ENCODE measurements at places on chromosomes 12 and 14.

DNA sequence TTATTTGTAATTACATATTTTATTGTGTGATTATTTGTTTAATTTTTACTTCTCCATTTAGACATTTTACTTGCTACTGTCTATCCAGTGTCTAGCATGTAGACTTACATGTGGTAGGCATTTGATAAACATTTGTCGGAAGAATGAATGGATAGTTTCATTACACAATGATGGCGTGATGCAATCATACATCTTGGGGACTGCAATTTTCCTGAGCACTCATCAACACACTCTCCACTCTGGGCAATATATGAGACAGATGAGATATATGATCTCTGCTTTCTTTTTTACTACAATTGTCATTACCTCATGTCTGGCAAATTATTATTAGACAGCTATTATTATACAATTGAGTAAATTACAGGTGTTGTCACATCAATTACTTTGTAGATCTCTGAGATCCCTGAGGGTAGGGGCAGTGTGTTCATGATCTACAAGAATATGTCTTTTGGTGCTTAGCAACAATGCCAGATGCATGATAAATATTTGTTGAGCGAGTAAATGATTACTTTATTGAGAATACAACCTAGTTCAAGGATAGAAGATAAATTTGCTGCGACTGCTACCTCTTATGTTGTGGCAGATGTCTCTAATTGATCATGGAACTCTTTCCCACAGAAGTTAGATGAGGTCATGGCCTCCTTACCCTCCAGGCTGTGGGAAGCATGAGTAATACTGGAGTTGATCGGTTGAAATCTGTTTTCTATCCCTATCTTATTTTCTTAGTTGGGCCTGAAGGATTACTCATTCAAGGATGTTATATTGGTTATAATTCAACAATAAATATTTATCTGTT lies 416.0 kb downstream of the LRIG3 start:
- no peak for DNase-seq

GRCh38 chr14:67517083-67517482 lies 16.0 kb upstream of the PLEKHH1 start:
- no peak for DNase-seq

DNA sequence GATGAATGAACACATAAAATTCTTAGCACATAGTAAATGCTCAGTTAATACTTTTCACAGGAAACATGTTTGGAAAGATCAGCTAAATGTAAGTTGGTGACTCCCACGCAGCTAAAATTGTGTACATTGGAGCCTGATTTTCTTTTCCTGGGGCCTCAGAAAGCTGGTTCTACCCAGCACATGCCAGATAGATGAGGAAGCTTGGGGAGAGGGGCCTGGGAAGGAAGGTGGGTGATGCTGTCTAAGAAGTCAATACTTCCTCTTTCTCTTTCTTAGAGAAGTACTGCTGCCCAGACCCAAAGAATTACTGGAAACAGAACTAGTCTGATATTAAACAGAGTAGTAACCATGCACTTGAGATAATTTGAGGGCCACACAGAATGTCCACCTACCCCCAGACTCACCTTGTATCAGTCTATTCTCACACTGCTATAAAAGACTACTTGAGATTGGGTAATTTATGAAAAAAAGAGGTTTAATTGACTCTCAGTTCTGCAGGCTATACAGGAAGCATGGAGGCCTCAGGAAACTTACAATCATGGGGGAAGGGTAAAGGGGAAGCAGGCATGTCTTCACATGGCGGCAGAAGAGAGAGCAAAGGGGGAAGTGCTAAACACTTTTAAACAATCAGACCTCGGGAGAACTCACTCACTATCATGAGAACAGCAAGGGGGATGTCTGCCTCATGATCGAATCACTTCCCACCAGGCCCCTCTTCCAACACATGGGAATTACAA lies 123.3 kb upstream of the MED13L start:
- no peak for DNase-seq

DNA sequence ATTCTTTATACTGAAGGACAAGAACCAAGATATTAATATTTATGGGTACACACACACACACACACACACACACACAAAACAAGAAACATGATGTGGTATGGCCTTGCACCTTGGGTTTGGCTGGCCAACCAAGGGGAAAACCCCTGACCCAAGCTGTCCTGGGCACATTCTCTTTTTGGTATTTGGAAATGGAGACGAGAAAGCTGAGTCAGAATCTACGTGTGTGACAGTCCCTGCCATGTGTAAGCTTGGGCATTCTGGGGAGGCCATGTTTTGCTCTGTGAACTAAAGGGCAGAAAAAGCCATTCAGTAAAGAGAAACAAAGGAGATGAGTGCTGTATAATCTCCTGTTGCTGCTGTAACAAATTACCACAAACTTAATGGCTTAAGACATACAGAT lies 35.6 kb downstream of the PTGER2 start:
- DNase-seq: no peak

DNA sequence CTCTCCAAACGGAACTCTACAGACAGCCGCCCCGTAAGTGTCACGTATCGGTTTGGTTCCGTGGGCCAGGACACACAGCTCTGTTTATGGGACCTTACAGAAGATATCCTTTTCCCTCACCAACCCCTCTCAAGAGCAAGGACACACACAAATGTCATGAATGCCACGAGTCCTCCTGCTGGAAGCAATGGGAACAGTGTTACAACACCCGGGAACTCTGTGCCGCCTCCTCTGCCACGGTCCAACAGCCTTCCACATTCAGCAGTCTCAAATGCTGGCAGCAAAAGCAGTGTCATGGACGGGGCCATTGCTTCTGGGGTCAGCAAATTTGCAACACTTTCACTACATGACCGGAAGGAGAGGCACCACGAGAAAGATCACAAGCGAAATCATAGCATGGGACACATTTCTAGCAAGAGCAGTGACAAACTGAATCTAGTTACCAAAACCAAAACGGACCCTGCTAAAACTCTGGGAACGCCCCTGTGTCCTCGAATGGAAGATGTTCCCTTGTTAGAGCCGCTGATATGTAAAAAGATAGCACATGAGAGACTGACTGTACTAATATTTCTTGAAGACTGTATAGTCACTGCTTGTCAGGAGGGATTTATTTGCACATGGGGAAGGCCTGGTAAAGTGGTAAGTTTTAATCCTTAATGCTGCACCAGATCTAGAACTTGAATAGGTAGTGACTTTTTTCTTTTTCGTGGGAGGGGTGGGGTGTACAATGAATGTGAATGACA lies 69.7 kb downstream of the WDR20 start:
- no peak for DNase-seq

All from urothelium cell line (cell line).